ENCODE measurements at places on chromosomes 12 and 14.

GRCh38 chr14:67410313-67410712, 1.7 kb downstream of the PLEK2 start:
- no peak for DNase-seq

- DNase-seq, result no peak
These were observed 36.7 kb upstream of the FERMT2 start for GRCh38 chr14:52987514-52987913.

DNA sequence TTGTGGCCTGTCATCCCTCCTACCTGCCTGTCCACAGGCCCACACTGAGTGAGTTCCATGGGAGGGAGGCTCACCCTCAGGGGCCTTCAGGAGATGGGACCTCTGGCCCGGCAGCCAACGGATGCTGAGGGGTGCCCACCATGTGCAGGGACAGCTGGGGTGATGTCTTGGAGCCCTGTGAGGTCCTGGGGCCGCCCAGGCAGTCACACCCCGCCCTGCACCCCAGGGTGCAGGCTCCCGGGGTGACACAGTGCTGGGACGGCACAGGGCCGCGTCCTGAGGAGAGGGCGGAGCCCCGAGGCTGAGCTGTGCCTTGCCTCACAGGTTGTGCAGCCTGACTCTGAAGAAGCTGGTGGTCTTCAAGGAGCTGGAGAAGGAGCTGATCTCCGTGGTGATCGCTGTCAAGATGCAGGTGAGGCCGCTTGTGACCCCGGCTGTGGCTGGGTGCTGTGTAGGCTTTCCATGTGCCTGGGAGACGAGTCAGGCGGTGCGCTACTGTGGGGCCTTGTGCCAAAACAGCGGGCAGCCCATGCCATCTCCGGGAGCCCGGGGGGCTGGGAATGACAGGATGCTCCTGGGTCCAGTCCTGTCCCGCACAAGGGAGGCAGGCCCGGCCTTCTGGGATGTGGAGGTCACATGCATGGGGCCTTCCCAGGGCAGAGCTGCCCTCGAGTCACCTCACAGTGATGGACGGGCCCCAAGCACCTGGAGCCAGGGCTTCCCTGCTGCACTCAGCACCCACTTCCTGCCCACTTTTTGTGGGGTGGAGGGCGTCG, 33.8 kb downstream of the PACS2 start:
- DNase-seq, result no peak

DNA sequence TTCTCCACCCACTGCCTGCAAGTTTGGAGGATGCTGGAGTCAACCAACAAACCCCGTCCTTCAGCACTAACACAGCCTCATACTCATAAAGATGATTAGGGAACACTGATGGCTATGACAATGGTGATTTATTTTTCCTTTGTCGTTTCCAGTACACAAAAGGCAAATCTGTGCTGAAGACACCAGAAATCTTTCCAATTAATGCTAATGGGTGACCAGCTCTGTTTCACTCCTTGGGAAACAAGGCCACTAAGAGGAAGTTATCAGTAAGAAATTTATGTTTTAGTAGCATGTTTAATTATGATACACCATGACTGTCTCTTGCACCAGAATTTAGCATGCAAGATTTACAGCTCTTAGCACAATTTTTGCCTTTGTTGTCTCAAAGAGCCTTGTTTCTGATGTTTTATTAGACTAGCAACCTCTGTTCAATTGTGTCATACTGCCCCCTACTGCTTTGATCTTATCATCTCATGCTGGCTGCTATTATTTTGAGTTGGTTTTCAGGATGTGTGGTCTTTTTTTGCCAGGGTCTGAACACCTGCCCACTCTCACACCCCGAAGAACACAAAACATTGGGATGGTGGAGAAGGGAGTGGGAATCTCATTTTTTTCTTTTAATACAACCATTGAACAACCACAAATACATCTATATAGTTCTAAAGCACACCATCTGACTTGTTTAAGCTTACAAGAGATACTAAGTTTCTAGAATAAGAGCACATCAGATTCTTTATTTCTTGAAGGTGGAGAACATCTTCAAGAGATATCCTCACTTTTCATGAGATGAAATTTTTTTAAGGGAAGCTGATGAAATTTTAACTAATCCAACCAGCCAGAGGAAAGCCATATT, 160.9 kb downstream of the SPTSSA start:
- DNase-seq, result peak; percentile 39

DNA sequence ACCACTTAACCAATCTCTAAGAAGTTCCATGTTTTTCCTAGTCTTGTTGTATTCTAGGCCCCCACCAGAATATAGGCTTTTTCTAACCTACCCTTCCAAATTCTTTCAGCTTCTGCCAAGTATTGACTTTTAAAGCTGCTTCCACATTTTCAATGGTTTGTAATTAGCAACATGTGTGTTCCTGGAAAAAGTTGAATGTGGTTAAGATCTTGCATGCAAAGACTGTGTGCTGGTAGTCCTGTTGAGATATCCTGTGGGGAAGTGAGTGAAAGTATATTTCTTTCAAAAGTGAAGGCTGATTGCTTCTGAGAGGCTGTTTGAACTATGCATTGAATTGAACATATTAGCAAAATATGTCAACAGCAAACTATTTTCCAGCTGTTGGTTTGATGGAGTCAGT, 646 bp upstream of the OR6C4 start:
- no peak for DNase-seq

Measured in CD4-positive, alpha-beta T cell treated with Interleukin-10 for 1 hour (primary cell).